ENCODE measurements at places on chromosomes 2 and 18.

DNA sequence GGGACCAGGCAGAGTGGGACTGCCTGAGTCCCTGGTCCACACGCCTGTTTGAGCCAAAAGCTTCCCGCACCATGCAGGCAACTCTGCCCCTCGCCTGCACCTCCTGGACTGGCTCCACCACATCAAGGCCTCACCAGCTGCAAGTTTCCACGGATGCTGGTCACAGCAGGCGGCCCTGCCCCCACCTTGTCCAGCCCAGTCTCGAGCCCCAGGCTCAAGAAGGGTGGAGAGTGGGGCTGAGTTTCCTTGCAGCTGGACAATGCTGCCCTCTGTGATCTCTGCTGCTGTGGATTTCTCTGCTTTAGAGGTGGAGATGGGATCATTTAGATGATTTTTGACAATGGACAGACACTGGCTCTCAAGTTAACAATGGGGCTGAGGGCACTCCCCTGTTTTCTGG lies 74.9 kb downstream of the MTCL1 start:
- DNase-seq, result no peak

DNA sequence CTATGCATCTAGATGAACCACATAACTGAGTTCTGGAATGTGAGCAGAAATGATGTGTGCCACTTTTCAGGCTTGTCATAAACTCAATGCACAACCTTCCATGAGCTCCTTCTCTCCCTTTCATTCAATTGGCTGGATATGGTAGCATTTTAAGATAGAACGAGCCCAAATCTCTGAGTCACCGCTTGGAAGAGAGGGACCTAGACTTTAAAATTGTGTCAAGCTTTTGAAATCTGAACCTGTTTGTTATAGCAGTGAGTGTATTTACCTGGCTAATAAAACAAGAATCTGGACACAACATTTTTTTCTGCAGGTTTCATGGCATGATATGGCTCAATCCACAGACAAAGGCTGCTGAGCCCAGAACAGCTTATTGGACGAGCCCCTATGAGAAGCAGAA lies 297.8 kb upstream of the SPRED2 start:
- no peak for DNase-seq

- DNase-seq, result no peak
Observed at GRCh38 chr2:20549144-20549543, 101.8 kb downstream of the HS1BP3 start.

DNA sequence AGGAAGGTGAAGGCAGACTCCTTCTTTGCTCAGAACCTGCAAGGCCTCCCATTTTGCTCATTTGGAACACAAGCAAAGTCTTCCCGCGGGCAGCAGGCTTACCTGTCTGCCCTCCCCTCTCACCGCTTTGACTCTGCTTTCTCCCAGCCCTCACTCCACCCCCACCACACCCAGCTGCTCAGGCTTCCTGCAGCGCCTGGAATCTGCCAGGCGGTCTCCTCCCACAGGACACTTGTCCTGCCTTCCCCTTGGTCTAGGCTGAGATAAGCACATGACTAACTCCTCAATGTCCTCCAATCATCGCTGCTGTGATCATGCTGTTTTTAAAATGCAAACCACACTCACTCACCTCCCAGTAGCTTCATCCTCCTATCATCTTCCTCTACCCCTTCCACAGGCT lies 430.0 kb downstream of the ZNF516 start:
- DNase-seq, result no peak

GRCh38 chr2:147800316-147800715 lies 44.5 kb upstream of the ACVR2A start:
- DNase-seq, result no peak

- no peak for DNase-seq
Observed at GRCh38 chr2:169464882-169465281, 14.4 kb upstream of the BBS5 start.

DNA sequence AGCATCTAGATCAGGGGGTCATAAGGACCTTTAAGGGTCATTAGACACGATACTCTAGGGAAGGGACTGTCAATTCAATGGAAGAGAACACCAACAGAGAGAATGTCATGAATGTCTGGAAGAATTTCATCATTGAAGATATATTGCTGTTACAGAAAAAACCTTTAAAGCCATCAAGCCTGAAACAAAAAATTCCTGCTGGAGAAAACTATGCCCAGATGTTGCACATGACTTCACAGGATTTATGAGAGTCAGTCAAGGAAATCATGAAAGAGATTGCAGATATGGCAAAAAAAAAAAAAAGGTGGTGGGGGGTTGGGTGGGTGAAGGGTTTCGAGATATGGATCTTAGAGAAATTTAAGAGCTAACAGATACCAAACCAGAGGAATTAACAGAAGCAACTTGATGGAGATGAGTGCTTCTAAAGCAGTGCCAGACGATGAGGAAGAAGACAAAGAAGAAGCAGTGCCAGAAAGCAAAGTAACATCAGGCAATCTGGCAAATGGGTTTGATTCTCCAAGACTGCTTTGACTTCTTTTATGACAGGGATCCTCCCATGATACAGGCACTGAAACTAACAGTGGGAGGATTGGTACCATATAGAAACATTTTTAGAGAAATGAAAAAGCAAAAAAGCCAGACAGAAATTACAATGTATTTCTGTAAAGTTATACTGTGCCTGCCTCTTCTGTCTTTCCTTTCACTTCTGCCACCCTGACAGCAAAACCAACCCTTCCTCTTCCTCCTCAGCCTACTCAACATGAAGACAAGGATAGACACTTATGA lies 28.5 kb downstream of the MAP4K3 start:
- no peak for DNase-seq

- DNase-seq, result no peak
Observed at GRCh38 chr2:141598982-141599381, 531.8 kb downstream of the LRP1B start.

Data from CD4-positive, alpha-beta T cell treated with Interleukin-15 for 4 hours (primary cell).